ENCODE measurements at places on chromosomes 5 and 9. TPM values are rescaled to one million over a fixed set of nuclear protein-coding genes. Genes with fewer than 3 reads are reported as not detected.
A peak's percentile ranks its signal among the peaks of the same experiment; 100 is the strongest.

Gene KIF27
- polyA plus RNA-seq: 8.0 TPM

DNA sequence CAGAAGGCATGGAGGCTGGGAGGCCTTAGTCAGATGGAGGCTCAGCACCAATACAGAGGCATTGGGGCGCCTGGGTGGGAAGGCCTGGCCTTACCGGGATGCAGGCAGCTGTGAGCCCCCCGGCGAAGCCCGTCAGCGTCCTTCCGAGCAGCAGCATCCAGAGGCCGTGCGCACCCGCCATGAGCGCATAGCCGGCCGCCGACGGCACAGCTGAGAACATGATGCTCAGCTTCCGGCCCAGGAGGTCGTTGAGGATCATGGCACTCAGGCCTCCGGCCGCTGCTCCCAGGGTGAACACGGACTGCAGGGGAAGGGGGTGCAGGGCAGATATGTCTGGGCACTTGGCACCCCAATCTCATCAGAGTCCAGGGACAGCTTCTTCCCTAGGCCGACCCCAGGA, 2.0 kb downstream of the SLC2A6 start:
- no peak overlapping the region for H3K27ac ChIP-seq
- no peak for DNase-seq
- no peak overlapping the region for H3K4me3 ChIP-seq
- no peaks in the 10 kb centered on the region for H3K4me1 ChIP-seq
- no peaks in the 10 kb centered on the region for H3K36me3 ChIP-seq

Gene AGTPBP1
- 12.9 TPM for polyA plus RNA-seq

Gene CMBL
- 61.2 TPM for polyA plus RNA-seq

Gene BASP1
- 26.3 TPM for polyA plus RNA-seq

- no peak overlapping the region for H3K27ac ChIP-seq
- H3K4me3 ChIP-seq: no peak overlapping the region
Measured at GRCh38 chr5:12780536-12780935, 876.3 kb upstream of the CTNND2 start.

DNA sequence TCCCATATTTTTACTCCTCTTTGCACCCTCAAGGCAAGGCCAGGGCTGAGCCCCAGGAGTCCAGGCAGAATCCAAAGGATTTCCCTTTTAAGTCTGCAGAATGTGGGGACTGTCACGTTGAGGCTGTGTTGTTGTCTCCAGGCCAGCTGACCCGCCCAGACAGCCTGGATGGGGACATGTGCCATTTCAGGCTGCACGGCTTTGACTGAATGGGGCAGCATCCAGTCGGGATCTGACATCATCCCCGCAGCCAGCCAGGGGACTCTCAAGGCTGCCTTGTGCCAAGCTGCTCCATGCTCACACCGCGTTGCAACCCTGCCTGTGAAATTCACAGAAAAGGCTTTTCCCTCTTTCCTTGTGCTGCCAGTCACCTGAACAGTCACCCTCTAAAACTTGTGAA, 2.2 kb upstream of the ZNF366 start:
- H3K27me3 ChIP-seq: peaks cover 7% of the 10 kb centered on the region
- H3K4me1 ChIP-seq: no peaks in the 10 kb centered on the region
- H3K36me3 ChIP-seq: no peaks in the 10 kb centered on the region
- DNase-seq: no peak
- H3K27ac ChIP-seq: no peak overlapping the region
- H3K4me3 ChIP-seq: no peak overlapping the region

GRCh38 chr9:95091601-95092261, 225.8 kb downstream of the FANCC start:
- H3K4me1 ChIP-seq: peaks cover 39% of the 10 kb centered on the region
- H3K4me3 ChIP-seq: no peak overlapping the region
- peak; percentile 73 for DNase-seq
- H3K27me3 ChIP-seq: no peaks in the 10 kb centered on the region

- no peaks in the 10 kb centered on the region for H3K27me3 ChIP-seq
- H3K4me3 ChIP-seq: no peak overlapping the region
- DNase-seq: no peak
- no peak overlapping the region for H3K27ac ChIP-seq
- H3K4me1 ChIP-seq: peaks cover 10% of the 10 kb centered on the region
Measured at GRCh38 chr5:127696683-127697082, 6.5 kb upstream of the CCDC192 start.

Gene ARID3C
- 0.12 TPM for polyA plus RNA-seq

Gene TYRP1
- 0.37 TPM for polyA plus RNA-seq

GRCh38 chr5:39947657-39948056, 522.9 kb upstream of the DAB2 start:
- no peaks in the 10 kb centered on the region for H3K27me3 ChIP-seq
- H3K4me1 ChIP-seq: no peaks in the 10 kb centered on the region
- H3K36me3 ChIP-seq: no peaks in the 10 kb centered on the region
- no peak overlapping the region for H3K27ac ChIP-seq
- DNase-seq: no peak

All from large intestine (tissue), 12 donors.